ENCODE measurements at places on chromosomes 6 and 20.
A peak's percentile ranks its signal among the peaks of the same experiment; 100 is the strongest.

DNA sequence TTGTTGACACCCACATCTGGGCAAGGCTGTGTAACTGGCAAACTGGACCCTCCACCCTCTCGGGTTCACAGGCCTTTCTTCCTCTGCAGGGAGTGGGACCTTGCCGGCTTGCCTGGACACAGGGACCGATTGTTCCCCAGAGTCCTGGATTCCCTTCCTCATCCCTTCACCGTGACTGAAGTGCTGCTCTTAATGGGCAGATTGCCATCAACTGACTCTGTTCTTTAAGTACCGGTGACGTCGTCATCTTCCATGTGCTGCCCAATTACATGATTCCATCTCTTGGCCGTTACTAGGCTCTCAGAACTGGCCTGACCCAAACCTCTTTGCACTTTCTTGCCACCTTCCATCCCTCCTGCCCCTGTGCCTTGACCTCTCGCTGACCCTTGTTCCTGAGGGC is 85.4 kb downstream of the EYA4 start:
- peak; percentile 15 for DNase-seq

GRCh38 chr6:165117121-165117520 is 192.3 kb downstream of the C6orf118 start:
- DNase-seq, result no peak

DNA sequence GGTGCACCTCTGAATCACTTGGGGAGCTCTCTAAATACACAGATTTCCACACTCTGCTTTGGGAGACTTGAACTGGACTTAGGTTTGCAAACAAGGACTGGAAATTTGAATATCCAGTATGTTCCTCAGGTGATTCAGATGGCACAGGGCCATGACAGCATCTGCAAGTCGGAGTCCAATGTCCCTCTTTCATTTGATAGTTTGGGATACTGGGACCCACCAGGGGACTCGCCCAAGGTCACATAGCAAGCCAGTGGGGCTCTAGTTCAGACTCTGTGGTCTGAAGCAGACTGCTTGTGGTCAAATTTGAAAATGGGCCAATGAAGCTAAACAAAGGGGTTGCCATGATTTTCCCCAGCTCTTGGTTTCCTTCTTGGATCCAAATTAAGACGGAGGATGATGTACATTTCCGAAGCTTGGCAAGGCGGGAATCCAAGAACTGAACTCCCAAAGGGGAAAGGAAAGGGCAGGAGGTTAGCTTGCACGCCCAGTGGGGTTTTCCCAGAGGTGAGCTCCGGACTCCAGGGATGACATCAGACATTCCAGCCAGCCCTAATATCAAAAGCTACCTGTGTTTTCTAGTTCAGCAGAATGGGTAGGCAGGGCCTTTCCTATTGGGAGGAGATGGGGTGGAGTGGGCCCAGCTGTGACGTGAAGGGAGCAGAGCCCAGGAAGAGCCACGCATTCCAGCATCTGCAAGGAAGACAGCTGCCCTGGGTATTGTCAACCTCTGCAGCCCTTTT is 3.4 kb upstream of the SYS1 start:
- no peak for DNase-seq

DNA sequence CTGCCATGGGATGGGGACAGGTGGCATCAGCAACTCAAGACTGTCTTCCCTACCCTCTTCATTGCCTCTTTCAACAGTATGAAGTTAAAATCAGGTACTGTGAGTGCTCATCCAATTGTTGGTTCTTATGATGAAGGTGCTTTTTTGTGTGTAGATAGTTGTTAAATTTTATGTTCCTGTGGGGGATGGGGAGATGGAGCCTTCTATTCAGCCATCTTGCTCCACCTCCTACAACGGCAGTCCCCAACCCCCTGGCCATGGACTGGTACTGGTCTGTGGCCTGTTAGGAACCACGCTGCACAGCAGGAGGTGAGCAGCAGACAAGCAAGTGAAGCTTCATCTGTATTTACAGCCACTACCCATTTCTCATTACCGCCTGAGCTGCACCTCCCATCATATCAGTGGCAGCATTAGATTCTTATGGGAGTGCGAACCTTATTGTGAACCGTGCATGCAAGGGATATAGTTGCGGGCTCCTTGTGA is 47.8 kb upstream of the TOP1 start:
- DNase-seq, result no peak

- peak; percentile 14 for DNase-seq
Measured at GRCh38 chr6:24719125-24719971, at the start of gene C6orf62. Gene C6orf62, minus strand, starts transcription at chr6:24719154. Its CDS starts 486 bp downstream, at chr6:24718668.

DNA sequence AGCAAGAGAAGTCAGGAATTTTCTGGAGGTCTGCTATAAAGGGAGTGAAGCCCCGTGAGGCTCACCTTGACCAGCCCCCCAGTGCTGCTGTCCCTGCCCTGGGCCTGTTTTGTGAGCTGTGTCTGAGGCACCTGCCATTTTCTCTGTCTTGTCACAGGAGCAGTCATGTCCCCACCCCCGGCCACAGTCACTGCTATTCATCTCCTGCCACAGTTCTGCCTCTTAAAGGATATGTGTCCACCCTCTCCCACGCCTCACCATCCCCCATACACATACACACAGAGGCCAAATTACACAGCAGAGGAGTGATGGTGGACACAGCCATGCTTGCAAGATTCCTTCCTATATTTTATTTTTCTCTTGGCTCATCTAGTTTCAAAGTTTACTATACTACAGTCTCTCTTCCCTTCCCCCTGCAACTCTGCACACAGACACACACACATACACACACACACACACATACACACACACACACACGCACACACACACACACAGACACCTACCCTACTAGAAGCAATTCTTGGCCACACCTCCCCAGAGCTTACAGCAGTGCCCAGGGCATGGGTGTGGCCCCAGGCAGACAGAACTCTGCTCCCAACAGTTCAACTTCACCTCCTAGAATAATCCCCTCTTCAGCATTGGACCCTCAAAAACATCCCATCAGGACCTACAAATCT is 68.7 kb upstream of the TAB2 start:
- no peak for DNase-seq

GRCh38 chr6:46262928-46263706 is 92.3 kb upstream of the ENPP5 start:
- no peak for DNase-seq

GRCh38 chr6:138226700-138227315 is 8.5 kb upstream of the PBOV1 start:
- DNase-seq, result peak; percentile 43

Measured in NCI-H2081 (cell line).